Activated T-cell treated with anti-CD3 and anti-CD28 coated beads, Interleukin-2, amount 50 U/mL, for 1 hour (primary cell): ENCODE measurements at places on chromosomes 3 and 15.

- DNase-seq, result no peak
Measured at GRCh38 chr15:77144026-77144425, 73.1 kb upstream of the TSPAN3 start.

DNA sequence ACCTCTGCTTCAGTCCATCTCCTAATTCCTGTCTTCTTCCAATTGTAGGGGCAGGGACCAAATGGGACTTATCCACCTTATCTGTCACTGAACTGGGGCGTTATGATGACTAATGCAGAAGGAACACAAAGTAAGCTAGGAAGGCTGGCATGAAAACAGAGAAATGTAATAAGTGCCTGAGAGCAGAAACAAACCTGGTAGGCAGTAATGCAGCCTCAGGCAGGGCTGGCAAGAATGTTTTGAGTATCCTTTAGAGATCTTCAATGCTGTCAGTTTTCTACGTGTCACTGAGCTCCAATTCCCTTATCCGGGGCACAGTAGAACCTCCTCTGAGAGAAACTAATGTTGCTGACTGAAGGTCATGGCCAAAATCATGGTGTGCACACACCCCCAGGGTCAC is 246.2 kb upstream of the TBL1XR1 start:
- DNase-seq, result no peak

- no peak for DNase-seq
Measured at GRCh38 chr3:157754451-157754850, 251.2 kb upstream of the VEPH1 start.

DNA sequence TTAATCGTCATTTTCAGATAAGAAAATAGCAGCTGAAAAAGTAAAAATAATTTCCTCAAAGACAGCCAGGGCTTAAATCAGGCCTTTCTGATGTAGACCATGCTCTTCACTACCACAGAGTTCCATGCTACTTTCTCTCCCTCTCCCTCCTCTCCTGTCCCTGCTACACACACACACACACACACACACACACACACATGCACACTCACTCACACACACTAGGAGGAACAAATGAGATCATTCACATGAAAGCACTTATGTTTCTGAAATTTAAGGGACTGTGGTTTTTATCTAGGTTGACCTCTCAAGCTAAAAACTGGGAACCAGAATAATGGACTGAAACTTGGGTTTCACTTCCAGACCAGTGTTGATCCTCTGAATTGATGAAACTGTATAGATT is 4.1 kb upstream of the PSMA4 start:
- no peak for DNase-seq

GRCh38 chr3:169822983-169823382 is 10.3 kb upstream of the LRRC34 start:
- DNase-seq, result no peak

GRCh38 chr3:126508564-126508964 is 9.0 kb downstream of the UROC1 start:
- DNase-seq, result no peak

DNA sequence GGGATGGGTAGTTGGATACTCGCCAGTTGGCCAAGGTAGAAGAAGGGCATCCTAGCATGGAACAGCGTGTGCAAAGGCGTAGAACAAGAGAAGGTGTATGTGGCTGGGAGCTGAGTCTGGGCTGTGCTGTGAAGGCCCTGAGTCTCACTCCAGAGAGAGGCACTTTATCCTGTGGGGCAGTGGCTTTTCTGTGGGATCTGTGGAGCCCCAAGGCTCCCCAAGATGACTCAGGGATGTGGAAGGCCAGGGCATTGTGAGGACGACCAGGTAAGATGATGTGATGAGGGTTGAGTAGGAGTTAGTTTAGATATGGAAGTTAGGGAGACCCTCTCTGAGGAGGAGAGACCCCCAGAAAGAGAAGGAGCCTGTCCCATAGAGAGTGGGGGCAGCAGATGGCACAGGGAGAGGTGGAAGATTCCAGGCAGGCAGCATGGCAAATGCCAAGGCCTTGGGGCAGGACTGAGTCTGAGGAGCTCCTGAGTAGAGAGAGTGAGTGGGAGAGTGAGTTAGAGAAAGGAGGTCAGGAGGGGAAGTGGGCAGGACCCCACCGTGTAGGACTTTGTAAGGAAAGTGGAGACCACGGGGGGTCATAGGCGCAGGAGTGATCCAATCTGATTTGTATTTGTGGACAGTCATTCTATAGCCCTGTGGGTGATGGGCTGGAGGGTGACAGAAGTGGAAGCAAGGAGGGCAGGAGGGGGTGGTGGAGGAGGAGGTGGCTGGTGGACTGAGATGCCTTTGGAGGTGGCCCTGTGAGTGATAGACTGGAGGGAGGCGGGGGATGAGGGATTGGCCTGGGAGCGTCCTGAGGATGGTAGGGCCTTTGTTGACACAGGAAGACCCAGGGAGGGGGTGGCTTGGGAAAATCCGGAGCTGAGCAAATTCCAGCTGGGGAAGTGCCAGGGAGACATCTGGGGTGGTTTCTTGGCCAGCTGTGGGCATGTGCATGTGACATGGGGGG is 50.3 kb downstream of the FBLN2 start:
- no peak for DNase-seq

DNA sequence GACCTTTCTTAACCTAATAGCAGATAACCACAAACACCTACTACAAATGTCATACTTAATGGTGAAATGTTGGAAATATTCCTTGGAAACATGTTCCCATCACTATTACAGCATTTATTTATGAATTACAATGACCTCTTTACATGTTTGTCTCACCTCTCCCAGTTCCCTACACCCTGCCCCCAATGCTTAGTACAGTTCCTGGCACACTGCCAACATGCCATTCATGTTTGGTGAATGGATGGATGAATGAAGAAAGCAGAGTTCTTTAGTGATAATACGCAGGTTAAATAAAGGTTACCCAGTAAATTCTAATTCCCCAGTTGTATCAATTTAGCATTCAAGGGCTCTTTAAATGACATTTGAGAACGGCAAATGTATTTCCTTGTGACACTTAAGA is 259.9 kb upstream of the ATP11B start:
- no peak for DNase-seq

GRCh38 chr3:12982619-12983101 is 90.6 kb downstream of the IQSEC1 start:
- no peak for DNase-seq

DNA sequence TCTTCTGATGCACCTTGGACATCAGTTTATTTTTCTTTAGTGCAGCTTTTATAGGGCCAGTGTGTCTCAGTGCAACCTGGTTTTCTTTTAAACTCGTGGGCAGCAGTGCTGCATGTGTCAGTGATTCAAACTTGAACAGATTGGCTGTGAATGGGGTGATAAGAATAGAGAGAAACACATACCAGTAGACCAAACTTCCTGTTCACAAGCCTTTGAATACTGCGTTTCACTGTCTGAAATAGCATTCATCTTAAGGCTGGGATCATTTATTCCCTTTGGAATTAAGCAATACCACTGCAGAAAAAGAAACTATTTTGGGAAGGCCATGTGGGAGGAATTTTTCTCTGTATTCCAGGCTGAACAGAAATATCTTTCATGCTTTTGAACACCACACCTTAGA is 51.7 kb downstream of the PHLDB2 start:
- DNase-seq, result no peak

DNA sequence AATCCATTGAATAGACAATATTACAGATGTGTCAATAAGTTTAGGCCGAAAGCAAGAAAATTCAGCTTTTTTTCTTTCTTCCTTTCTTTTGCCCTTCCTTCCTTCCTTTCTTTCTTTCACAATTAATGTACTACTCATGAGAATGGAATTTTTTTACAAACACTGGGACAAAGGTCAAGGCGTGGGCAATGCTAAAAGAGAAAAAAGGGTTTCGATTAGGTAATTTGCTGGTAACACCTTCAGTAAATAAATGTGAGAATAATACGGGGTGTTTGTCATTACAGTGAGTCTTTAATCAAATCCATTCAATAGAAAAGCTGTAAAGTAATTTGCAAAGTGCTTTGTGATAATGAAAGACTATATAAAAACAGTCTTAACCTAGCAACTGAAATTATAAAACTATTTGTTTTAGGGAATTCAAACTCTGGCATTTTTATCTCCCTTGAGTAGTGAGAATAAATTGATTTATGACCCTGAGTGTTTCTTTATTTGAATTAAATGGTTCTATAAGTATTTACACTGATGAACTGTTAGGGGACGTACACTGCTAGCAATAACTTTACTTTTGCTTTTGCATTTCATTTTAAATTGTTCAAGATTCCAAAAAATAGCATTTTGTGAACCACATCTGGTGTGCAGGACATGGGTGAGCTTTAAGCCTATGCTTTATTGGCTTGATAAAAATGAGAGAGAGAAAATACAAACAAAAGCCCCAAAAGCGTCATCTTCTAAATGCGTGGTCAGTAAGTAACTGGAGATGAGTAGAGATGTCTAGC is 104.2 kb upstream of the THRB start:
- no peak for DNase-seq

DNA sequence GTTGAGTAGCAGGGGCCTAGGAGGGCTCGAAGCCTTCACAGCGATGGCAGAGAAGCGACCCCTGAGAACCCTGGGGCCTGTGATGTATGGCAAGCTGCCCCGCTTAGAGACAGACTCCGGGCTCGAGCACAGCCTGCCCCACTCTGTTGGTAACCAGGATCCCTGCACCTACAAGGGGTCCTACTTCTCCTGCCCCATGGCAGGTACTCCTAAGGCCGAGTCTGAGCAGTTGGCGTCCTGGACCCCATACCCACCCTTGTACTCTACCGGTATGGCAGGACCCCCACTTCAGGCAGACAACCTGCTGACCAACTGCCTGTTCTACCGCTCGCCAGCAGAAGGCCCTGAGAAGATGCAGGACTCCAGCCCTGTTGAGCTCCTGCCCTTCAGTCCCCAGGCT is 4.3 kb downstream of the C15orf39 start:
- DNase-seq, result no peak

- no peak for DNase-seq
Measured at GRCh38 chr15:50049871-50050270, 69.2 kb downstream of the ATP8B4 start.

GRCh38 chr3:127085576-127085975 is 102.7 kb downstream of the PLXNA1 start:
- no peak for DNase-seq

GRCh38 chr3:34925851-34926250 is 713.5 kb upstream of the ARPP21 start:
- DNase-seq, result no peak

GRCh38 chr3:46883054-46883829 is 5.7 kb downstream of the PTH1R start:
- peak; percentile 29 for DNase-seq

DNA sequence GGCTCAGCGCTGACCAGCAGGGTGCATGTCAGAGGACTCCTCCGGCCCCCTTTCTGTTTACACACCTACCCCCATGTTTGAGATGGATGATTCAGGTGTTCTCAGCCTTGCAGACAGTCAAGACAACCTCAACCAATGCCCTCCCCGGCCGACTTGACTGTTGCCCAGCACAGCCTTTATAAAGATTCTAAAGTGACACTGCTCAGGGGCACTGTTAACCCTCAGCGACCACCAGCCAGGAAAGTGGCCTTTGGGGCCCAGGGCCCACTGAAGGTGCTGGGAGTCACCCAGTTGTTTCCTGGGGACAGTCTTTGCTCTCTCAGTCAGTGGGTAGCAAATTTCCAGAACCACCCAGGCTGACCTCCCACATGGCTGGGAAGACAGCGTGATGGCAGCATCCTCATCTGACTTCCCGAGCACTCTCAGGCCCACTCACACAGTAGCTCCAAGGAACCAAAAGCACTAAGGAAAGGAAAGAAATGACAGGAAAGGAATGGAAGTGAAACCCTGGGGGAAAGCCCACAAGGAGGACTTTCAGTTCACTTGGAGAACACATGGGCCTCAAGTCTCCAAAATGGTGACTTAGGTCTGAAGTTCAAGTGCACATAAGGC is 128.4 kb downstream of the ASB7 start:
- DNase-seq, result no peak

GRCh38 chr3:162165346-162165745 is 668.7 kb downstream of the OTOL1 start:
- DNase-seq, result no peak

DNA sequence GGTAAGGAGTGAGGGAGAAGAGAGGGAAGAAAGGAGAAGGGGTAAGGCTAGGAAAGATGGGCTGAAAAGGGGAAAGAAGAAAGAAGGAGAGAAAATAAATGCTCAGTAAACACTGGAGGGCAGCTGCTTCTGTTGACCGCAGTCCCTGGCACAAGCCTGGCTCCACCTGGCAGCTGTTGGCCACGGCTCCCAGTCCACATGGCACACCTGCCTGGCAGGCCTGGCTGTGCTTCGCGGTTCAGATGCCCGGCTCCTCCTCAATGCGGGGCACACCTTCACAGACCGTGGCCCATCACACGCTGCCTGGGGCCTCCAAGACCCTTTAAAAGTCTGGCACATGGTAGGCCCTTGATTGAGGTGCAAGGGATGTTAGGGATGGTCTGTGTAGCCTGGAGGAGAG is 516.8 kb upstream of the PROK2 start:
- no peak for DNase-seq

DNA sequence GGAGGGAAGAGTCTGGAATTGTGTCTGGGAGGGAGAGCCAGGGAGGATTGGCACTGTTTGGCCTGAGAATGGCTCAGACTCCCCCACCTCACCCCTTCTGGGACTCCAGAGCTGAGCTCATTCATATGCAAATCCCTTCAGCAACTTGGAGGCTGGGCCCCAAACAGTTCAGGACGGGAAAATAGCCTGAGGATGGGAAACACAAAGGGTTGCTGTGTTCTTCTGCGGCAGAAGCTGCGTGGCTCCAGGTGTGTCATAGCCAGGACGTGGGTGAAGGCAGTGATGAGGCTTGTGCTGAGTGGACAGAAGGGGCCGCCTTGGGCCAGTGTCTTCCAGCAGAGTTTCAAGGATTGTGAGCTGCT is 16.6 kb downstream of the MASP1 start:
- DNase-seq, result no peak
